Motor neuron (in vitro differentiated cells): ENCODE measurements at places on chromosomes 6 and 20. TPM values are rescaled to one million over a fixed set of nuclear protein-coding genes. Genes with fewer than 3 reads are reported as not detected.

METTL24 gene
- total RNA-seq = 2.5 and 2.9 TPM in 2 replicates

GRCh38 chr6:3813150-3813780 is 35.9 kb upstream of the FAM50B start:
- peak; percentile 72 for ATAC-seq

- ATAC-seq = no peak
Observed at GRCh38 chr20:54794110-54794509, 318.7 kb downstream of the DOK5 start.

- ATAC-seq = no peak
Observed at GRCh38 chr20:51184289-51184688, 161.4 kb upstream of the KCNG1 start.

DNA sequence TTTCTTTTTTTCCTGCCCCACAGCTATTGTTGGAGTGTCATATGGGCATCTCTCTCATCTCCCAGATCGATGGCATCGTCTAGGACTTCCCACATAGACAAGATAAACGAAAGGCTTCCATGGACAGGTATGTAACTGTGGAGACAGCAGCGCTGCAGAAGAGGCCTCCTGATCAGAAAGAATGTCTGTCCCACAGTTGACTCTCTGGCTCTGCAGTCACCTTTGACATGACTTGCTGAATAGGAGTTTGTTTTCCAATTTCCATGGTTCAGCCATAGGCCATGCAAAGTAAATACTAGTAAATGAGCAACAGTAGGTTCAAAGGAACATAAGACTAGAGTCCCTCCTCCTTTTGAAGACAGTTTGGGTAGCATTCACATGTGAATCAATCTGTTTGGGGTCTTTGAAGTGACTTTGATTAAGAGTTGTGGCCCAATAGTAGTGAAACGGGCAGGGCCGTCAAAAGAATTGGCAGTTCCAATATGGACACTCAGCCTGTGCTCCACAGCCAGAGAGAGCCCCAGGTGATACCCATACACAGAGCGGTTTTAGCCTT is 134.7 kb upstream of the IFNGR1 start:
- no peak for ATAC-seq
